T-helper 17 cell (primary cell): ENCODE measurements at places on chromosomes 12 and 14. TPM values are rescaled to one million over a fixed set of nuclear protein-coding genes. Genes with fewer than 3 reads are reported as not detected.

DNA sequence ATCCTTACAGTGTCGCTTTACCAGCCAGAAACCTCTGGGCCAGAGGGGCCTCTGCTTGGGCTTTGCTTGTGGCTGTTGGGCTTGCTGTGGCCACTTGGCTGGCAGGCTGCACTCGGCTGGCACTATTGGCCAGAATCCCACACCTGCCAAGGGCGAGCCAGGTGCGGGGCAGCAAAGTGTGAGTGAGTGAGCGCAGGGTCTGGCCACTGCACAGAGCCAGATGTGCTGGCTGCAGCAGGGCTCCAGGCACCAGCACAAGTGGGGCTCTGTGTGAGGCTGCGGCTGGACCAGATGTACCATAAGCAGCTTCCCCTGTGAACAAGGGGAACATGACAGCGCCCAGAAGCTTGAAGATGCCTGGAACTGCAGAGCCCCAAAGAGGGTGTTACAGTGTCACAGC, 33.5 kb upstream of the ARID2 start:
- DNase-seq: no peak

- DNase-seq: no peak
Observed at GRCh38 chr12:26280869-26281268, 85.5 kb downstream of the SSPN start.

- no peak for DNase-seq
Observed at GRCh38 chr12:22691319-22691718, 66.3 kb downstream of the ETNK1 start.

GRCh38 chr14:20302042-20302755, 3.6 kb downstream of the TTC5 start:
- DNase-seq: no peak

DNA sequence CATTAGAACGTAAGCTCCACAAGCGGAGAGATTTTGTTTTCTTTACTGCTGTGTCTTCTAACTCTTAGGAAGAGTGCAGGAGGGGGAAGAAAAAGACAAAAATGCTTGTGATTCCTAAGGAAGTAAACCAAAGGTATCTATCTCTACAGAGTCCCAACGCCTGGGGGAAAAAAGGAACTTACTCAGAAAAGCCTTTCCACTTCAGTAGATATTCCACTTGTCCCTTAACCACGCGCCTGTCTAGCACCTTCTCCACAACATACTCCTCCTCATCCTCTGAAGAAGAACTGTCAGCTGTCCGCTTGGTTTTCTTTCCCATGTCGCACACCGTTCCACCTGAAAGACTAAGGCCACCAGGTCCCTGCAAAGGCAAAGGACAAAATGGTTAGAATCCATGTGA, 22.6 kb downstream of the CBX5 start:
- no peak for DNase-seq

DNA sequence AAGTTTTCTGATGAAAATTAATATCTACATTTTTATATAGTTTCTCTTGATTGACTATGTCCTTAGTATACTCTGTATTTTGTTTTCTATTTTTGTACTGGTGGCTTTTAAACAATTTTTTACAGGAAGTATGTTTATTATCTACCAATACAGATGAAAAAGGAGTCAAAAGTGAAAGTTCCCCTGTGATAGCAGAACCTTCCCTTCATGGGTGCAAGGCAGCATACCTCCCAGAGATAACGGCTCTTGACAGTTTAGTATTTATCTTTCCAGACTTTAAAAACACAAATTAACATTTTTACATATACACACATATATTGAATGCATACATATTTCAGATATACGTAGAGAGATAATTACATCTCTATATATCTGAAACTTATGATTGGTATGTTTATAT, 17.1 kb upstream of the FAM234B start:
- no peak for DNase-seq

GRCh38 chr12:41013881-41014642, 174.1 kb upstream of the PDZRN4 start:
- DNase-seq: no peak

GRCh38 chr12:115096588-115097397, 412.8 kb upstream of the TBX3 start:
- no peak for DNase-seq

DNA sequence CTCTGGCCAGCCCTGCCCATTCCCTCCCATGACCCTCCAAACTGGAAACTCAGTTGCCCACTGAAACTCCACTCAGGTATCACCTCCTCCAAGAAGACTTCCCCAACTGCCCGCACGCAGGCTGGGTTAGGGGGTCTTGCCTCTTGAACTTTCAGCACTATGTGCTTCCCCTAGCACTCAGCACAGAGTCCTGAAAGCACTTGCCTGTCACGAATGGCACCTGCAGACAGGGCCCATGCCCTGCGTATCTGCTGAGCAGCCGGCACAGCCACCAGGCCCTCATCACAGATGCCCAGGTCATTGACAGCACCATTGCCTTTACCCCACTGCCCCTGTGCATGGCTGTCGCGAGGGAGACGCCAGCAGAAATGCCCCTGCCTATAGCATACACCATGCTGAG, 11.2 kb downstream of the CCDC88C start:
- DNase-seq: no peak

DNA sequence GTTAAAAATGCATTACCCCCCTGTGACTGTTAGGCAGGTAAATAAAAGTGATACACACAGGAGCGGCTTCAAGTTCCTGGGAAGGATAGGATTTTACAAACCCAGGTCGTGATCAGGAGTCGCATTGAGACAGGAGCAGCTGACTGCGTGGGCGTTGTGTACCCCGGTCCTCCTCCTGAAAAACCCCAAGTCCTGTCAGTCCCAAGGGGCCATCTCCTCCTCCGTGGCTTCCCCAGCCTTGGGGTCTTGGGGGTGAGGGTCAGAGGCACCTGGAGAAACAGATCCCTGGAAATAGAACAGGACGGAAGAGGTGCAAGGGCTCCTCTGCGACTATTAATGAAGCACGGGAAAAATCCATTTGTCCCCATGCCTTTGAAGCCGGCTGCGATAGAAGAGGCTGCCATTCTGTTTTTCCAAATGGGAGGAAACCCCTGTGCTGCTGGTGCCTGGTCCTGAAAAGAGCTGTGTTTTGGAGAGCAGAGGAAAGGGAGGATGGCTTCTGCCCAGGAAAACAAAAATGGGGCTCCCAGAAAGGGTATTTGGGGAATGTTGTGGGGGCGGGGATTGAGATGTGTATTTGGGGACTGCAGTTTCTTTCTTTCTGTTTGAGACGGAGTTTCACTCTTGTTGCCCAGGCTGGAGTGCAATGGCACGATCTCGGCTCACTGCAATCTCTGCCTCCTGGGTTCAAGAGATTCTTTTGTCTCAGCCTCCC, 143.1 kb downstream of the ZNF664 start:
- DNase-seq: no peak

GRCh38 chr12:53551889-53552291, 44.6 kb upstream of the NPFF start:
- no peak for DNase-seq

DNA sequence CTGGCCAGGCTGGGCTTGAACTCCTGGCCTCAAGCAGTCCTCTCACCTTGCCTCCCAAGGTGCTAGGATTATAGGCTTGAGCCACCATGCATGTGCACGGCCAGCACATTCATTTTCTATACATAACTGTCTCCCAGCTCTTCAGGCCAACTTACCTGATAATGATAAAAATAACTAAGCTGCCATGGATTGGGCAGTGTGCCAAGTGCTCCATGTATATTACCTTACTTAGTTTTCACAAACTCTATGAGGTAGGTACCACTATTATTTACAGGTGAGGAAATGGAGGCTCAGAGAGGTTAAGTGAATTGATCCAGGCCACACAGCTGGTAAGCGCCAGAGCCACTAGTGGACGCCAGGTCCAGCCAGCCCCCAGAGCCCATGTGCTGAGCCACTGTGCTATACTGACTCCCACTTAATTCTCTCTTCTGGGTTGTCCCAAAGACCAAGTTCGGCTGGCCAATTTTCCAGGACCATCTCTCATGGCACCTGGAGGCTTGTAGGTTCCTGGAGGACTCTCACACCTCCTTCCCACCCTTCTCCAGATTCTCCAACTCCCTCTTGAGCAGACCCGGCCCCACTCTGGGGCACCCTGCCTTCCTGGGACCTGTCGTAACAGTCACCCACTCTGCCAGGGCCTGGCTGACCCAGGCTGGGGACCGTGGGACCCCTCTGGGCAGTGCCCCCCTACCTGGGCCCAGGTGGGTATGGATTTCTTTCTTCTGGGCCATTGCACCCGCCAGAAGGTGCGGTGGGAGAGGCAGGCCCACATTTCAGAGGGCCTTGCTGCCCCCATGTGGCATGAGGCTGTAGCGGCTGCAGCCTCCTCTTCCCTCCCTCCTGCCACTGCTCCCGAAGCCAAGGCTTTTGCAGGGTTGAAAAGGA, 30.2 kb upstream of the CIPC start:
- DNase-seq: peak; percentile 34

- DNase-seq: no peak
Observed at GRCh38 chr12:93378998-93379325, 1.2 kb downstream of the NUDT4 start.

- DNase-seq: no peak
Observed at GRCh38 chr14:94388384-94389103, at the start of gene SERPINA1. TSS of gene SERPINA1 (minus strand) at chr14:94388602. CDS start at chr14:94383237, 5,365 bp downstream.

DNA sequence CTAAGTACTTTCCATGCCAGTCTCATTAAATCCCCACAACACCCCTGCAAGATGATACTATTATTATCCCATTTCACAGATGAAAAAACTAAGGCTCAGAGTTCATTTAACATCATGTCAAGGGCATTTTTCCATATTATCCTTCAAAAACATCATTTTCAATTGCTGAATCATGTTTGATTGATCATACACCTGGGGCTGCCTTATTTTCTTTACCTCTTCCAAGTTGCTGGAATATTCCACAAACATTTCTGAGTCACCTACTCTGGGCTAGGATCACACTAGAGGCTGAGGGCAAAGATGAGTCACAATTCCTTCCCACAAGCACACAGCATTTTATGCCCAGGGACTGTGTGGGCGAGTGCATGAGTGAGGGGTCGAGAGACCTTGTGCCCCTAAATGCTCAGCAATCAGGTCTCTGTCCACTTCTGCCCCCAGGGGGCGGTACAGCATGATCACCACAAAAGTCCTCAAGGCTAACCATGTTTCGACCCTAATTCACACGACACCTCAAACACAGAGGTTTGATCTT, 14.1 kb upstream of the TMEM119 start:
- peak; percentile 38 for DNase-seq

- no peak for DNase-seq
Observed at GRCh38 chr12:27901959-27902358, 70.6 kb downstream of the PTHLH start.

GRCh38 chr12:56001487-56002100, 4.5 kb downstream of the SUOX start:
- DNase-seq: no peak

- DNase-seq: no peak
Observed at GRCh38 chr12:9897535-9897934, 16.2 kb downstream of the KLRF2 start.

GRCh38 chr12:107435072-107435471, 250.5 kb upstream of the PWP1 start:
- no peak for DNase-seq

- no peak for DNase-seq
Observed at GRCh38 chr12:93019975-93020630, 91.0 kb upstream of the EEA1 start.

GRCh38 chr14:22410497-22410896, 178.5 kb downstream of the DAD1 start:
- no peak for DNase-seq

DNA sequence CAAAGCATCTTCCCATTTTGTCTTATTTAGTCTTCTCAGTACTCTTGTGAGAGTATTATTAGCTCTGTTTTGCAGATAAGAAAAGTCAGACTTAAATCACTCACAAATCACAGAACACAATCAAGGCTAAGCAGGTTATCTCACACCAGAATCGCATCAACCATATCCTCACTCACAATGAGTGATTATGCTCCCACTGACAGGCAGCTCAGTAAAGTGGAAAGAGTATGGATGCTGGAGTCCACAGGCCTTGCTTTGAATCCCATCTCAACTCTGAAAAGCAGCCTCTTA, 43.1 kb downstream of the TTC7B start:
- no peak for DNase-seq

The P3H3 gene
- total RNA-seq: 0.97 TPM

The SDR9C7 gene
- not detected for total RNA-seq

The DENND5B gene
- total RNA-seq: 0.26 TPM

The GLI1 gene
- 0.22 TPM for total RNA-seq
